ENCODE measurements at places on chromosomes 11 and 22.

DNA sequence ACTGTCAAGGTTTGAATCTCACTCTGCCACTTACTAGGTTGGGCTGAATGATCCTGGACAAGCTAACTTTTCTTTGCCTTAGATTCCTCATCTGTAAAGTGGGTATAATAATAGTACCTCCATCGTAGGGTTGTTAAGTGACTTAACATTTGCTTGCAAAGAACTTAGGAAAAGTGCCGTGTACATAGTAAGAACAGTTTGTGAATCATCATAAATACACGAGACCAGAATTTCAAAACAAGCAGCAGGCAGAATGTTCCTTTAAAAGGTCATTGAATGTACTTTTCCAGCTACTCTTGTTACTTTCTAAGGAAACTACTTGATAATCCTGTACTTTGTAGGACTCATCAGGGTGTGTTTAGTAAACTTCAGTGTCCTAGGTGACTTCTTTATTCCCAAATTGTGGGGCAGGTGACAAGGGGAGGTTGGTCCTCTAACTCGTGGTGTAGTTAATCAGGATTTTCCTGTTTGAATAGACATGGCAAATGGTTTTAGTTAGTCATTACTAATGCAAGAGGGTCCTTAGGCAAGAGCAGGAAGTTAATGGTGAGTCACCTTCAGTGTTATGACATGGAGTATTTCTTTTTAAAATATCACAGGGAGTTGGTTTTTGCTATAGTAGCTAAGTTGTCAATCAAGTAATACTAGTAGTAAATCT is 67.9 kb downstream of the YAP1 start:
- DNase-seq: no peak

GRCh38 chr11:118318124-118318523 is 13.6 kb downstream of the CD3E start:
- no peak for DNase-seq

DNA sequence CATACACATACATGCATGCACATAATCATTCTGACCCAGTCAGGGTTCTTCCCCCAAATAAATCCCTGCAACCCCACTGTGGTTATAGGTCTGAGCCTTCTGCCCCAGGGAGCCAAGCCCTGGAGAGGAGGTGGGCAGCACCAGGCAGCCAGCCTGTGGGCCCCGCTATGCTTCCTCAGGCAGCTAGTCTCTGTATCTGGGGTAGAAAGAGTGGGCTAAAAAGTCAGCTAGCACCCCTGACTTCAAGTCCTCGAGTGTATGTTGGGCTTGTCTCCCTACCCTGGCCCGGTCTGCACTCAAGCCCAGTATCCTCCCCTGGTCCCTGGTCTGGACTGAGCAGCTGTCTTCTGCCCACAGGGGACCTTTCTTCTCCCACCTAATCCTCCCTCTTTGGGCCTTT is 28.0 kb downstream of the KCNQ1OT1 start:
- DNase-seq: no peak

- peak; percentile 5 for DNase-seq
These were observed 8.9 kb downstream of the SULT4A1 start for GRCh38 chr22:43853328-43853931.

GRCh38 chr11:86431258-86431657 is 56.6 kb downstream of the CCDC81 start:
- no peak for DNase-seq

- no peak for DNase-seq
These were observed 16.3 kb downstream of the DGKZ start for GRCh38 chr11:46363455-46364005.

GRCh38 chr22:31286360-31287255 is 5.7 kb downstream of the PIK3IP1 start:
- DNase-seq: no peak

GRCh38 chr11:114066046-114066648 is 6.6 kb downstream of the ZBTB16 start:
- no peak for DNase-seq

GRCh38 chr11:69216647-69217051 is 60.9 kb downstream of the SMIM38 start:
- DNase-seq: no peak

DNA sequence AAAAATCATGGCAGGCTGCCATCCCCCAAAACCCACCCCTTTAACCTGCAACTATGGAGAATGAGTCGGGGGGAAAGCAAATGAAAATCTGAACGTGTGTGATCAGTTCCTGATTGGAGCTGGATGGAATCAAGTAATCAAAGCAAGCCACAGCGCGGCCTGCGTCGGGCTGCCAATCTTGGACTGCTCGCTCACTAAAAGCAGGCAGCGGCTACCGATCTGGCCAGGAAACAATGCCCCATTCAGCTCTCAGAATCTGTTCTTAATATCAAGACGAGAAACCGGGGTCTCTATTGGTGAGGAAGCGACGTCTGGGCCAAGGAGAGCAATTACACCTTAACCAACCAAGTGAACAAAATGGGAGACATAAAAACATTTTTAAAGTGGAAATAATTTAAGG is 472.2 kb downstream of the SOX6 start:
- no peak for DNase-seq

DNA sequence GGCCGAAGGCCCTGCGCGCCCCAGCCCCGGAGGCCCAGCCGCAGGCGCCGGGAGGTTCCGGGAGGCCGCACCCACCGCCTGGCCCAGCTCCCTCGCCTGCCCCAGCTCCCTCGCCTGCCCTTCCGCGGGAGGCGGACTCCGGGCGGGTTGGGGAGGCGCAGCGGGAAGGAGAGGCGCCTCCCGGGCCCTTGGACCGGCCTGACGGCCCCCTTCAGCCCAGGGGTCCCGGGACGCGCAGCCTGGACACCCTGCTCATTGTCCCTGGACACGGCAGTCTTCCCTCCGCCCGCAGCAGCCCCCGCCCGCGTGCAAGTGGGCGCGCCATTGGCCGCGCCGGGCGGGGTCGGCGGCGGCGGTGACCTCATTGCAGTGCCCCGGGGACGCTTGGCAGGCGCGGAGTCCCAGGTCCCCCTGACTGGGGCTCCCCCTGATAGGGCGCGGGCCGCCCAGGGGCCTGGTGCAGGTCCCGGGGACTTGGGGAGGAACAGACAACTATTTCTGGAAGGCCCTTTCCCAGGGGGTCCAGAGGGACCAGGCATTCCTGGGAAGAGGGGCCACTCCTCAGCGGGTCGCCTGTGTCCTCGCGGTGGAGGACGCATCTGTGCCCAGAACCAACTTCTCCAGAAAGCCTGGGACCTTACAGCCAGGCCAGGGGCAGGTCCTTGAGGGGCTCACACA is 501 bp downstream of the CD151 start:
- DNase-seq: peak; percentile 60

DNA sequence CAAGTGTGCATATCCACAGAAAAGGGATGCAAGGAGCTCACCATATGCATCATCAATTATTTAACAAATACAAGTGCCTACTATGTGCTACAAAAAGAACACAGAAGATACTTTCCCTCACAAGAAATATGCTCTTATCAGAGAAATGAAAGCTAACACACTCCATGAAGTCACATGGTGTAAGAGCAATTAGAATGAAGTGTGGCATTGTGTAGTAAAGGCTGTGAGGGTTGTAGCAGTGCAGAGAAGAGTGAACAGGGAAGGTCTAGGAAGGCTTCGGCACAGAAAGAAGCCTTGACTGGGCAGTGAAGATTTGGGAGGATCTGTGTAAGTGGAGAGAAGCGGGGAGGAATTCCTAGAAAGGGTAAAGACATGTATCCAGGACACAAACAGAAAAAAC is 22.5 kb downstream of the PPP2R1B start:
- no peak for DNase-seq

DNA sequence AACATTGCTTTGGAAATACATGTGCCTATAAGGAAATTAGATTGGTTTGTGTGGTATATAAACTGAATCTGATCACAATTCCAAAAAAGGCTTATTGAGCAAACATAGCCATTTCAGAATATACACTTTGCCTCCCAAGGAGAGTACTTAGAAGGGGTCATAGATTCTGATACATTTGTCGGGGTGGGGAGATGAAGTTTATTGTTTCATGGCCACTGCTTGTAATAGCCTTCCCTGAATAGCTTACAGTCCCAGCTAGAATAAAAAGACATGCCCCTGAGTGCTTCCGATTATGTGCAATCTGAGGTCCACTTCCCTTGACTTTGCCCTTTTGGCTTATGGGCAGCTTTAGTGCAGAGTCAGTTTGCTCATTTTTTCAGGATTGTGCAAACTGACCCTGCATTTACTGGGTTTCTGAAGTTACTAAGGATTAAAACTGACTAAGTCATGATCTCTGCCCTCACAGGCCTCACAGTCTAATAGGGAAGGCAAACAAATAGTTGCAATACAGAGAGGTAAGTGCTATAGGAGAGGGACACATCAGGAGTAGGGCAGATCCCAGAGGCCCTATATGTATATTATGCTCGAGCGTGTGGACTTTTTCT is 184.2 kb downstream of the BLID start:
- DNase-seq: no peak

- DNase-seq: no peak
These were observed 659.4 kb downstream of the TBC1D22A start for GRCh38 chr22:47421846-47422245.

GRCh38 chr11:71467164-71467563 is 14.2 kb downstream of the NADSYN1 start:
- no peak for DNase-seq

DNA sequence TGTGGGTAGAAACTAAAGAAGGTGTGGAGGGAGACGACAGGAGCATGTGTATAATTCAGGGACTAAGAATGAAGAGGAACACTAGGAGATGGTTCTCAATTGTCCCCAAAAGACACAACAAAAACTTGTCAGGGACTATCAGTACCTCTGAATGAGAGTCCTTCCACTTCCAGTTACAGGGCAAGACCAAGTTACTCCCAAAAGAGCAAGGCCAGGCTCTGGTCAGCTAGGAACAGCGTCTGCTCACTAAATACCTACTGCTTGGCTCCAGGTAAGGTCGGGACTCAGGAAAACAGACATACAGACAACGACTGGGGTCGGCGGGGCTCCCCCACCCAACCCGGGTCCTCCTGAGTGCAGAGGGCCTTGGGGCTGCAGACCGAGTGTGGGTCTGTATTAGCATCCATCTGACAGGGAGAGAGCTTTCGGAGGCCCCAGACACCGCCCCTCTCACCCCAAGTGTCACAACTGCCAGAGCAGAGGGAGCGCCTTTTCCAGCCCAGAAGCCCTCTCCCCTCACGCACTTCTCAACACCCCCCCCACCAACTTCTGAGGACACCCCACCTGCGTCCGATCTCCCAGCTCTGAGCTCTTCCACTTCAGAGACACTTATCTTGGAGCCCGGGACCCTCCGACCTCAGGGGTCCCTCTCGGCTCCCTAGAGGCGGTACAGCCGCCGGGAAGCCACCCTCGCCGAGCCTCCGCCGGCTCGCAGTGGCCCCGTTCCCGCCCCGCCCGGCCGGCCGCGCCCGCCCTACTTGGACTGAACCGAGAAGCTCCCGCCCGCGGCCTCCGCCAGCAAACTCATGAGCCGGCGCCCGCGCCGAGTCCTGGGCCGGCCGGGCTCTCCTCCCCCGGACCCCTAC is 522 bp downstream of the RHOG start:
- peak; percentile 44 for DNase-seq

GRCh38 chr11:37947821-37948220 is 1349.8 kb upstream of the RAG2 start:
- no peak for DNase-seq

- DNase-seq: peak; percentile 84
These were observed 83.1 kb upstream of the ADSL start for GRCh38 chr22:40263191-40263590.

GRCh38 chr22:35463231-35463933 is 63.4 kb downstream of the MCM5 start:
- DNase-seq: no peak

DNA sequence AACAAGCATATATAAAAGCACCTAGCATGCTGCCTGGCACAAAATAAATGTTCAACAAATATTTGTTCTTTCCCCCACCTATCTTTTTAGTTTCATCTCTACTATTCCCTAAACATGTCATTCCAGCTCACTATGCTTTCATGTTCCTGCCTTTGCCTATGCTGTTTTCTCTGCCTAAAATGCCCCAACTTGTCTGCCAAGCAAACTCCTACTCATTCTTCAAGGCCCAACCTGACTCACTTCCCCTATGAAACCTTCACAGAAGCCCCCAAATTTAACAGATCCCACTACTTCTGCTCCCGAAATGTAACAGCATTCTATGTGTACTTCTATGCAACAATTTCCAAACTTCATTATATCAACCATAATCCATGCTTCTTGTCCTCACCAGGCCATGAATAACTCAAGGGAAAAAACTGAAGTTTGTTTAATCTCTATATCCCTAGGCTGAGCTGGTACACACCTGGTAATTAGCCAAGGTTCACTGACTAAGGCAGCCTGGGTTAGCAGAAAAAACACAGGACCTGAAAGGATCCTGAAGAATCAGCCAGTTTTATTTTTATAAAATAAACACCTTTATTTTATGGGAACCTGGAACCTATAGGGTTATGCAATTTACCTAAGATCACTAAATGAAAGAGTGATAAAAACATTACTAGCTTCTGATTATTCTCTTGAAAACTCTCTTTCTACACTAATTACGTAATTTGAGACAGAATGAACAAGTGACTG is 72.2 kb downstream of the PAK1 start:
- DNase-seq: no peak

DNA sequence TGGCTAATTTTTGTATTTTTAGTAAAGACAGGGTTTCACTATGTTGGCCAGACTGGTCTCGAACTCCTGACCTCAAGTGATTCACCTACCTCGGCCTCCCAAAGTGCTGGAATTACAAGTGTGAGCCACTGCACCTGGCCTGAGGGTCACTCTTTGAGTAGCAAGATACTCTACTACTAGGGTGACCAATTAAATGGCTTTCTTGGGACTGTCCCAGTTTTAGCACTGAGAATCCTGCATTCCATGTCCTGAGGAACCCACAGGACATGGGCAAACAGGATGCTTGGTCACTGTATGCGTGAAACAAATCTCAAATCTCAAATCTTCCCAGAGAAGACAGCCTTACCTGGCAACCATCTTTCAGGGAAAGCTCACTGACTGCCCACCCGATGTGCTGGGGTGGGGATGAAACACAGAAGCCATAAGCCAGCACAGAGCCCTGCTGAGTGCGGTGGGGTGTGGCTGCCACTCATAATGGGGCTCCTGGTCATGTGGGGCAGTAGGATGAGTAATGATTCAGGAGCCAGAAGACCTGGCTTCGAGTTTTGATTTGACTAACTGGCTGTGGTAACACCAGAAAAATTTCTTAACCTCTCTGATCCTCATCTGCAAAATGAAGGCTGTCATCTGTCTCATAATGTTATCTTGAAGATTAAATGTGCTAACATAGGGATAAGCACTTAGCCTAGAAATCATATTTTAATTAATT is 11.5 kb downstream of the CLMP start:
- no peak for DNase-seq

DNA sequence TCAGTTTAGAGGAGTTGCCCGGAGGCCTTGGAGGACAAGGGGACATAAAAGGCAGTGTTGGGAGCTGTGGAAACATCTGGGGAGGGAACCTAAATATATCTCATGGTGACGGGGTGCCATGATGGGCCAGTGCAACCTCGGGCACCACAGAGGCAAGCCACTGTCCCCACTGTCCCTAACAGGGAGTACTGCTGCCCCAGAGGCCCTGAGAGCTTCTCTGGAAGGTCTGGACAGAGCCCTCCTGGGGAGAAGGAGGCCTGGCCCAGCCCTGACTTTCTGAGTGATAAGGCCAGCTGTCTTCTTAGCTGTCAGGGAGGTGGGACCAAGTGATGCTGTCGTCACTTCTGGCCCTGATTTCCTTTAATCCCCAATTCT is 5.5 kb upstream of the P2RY6 start:
- DNase-seq: no peak

GRCh38 chr11:118334745-118335144 is 7.8 kb downstream of the CD3D start:
- DNase-seq: no peak

Measured in hematopoietic multipotent progenitor cell treated with erythropoietin and hydrocortisone succinate and interleukin-3 and kit ligand, for 8 days (in vitro differentiated cells).